Left ventricle myocardium superior (tissue), 1 donor: ENCODE measurements at places on chromosomes 16 and 17. TPM values are rescaled to one million over a fixed set of nuclear protein-coding genes. Genes with fewer than 3 reads are reported as not detected.

The LRRC46 gene
- total RNA-seq: not detected

DNA sequence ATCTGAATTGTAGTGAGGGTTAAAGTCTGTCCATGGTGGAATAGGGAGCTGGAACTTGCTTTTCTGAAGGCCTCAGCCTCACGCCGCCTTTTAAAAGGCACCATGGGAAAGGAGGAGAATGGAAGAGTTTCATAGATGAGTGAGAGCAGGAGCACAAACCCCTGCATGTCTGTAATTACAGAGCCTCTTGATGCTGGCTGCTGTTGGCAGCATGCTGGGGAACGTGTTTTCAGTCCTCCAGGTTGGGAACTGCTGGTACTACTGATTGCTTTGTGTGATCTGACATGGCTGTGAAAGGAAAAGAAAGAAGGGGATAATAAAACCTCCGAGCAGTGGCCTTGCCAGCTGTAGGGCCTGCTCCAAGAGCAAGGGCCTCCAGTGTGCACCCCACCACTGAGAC lies 16.8 kb upstream of the DYNLL2 start:
- no peak for DNase-seq

DNA sequence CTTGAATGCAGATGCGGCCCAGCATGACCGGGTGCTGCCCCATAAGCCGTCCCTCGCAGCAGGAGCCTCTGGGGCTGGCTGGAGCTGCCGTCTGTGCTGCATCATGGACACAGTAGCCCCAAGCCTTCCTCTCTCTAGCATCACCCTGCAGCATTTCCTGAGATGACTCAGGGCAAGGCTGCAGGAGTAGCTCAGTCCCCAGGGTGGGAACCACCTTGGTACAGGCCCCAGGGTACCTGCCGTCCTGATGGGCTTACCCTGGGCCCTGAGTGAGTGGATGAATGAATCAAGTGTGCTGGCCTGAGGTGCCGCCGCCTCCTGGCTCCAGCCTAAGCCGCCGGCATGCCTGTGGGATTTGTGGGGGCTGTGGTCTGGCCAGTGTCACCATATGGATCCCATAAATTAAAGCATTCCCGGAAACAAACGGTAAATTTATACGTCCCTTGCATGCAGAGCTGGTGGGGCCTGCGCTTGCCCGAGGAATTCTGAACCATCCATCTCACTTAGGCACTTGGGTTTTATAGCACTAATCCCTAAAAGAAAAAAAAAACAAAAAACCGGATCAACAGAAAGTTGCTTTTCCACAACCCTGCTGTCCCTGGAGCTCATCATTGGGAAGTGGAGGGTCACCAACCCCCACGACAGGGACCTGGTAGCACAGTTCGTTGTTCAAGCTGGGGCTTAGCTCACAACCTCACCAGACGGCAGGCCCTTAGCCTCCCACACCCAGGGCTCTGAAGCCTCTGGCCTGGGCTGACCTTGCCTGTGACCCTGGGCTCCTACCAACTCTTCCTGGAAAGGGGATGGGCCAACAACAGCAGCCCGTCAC lies 242.6 kb upstream of the CIBAR2 start:
- DNase-seq: no peak

GRCh38 chr16:27556471-27556870 lies 6.5 kb downstream of the KATNIP start:
- no peak for DNase-seq

DNA sequence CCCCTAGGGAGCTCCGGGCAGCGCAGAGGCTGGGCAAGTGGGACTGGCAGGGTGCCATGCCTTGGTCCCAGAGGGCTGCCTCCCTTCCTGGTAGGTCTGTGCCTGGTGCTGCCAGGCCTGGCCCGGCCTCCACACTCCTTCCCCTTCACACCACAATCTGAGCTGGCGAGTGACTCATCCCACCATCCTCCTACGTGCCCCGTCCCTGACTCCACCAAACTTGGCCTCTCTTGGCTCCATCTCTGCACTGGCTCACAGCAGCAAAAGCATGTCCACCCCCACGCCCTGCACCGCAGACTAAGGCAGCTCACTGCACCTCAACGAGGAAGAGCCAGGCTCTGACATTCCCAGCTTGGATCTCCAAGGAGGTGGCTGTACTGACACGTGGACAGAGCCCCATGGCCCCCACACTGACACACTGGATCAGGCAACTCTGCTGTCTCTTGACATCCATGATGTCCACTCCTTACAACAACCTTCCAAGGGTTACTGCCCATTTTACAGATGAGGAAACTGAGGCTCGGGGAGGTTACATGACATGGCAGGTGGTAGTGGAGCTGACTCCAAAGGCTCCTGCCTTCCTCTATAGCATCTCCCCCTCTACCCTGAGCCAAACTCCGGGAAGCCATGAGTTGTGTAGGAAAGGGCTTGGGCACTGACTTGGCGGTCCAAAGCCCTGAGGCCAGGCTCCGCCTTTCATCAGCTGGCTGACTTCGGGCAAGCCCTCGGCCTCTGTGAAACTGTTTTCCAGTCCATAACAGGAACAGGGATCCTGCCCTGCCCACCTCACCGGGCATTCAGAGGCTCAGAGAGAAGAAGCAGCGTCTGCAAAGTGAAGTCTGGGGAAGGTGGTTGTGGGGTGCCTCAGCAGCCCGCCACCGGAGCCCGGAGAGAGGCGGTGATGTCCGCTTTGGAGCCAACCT lies 20.1 kb upstream of the KRT19 start:
- peak; percentile 51 for DNase-seq
